Femur (tissue), 1 donor: ENCODE measurements at places on chromosomes 5 and 9.

DNA sequence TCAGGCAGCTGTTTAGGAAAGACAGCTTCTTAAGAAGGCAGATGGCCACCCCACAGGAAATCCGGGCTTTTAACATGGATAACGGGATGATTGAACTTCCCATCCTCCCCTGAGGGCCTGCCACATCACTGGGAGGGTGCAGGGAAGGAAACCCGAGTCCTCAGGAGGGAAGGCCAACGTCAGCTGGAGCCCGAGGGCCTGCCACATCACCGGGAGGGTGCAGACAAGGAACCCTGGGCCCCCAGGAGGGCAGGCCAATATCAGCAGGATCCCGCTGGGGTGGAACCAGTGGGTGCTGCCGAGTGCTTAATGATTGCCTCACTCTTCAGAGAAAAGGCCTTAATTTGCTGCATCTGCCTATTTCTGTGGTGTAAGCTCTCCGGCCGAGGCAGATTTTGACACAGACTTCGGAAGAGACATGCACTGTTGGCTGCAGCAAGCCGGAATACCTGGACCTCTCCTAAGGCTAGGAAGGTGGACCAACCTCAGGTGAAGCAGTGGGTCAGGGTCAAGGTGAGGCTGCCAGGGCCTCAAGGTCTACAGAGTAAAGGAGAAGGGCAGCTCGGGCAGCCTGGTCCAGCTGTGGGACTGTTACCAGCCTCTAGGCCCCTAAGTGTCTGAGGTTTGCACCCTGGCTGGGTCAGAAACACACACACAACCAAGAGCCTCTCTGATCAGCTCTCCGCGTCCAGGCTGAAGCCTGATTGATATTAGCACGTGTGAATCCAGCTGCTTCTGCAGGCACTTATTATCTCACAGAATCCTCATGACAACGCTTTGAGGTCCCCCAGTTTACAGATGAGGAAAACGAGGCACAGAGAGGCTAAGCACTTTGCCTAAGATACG is 14.8 kb upstream of the COL5A1 start:
- peak; percentile 41 for DNase-seq

GRCh38 chr5:126613941-126614592 is 13.3 kb downstream of the PHAX start:
- DNase-seq = no peak

DNA sequence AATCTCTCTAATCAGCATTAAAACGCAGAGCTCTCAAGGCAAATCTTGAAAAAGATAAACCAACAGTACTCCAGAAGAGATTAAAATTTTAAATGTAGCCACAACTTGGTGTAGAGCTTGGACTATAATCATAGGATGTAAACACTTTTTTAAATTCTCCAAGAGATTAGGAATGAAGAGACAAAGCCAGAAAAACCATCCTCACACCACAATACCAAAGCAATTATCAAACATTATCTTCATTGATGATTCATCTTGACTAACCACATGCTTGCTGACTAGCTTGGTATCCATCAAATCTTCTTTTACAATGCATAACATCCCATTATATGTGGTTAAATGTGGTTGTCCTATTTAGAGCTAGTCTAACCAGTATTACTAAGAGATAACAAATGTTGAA is 815.1 kb downstream of the TLE1 start:
- DNase-seq = no peak

DNA sequence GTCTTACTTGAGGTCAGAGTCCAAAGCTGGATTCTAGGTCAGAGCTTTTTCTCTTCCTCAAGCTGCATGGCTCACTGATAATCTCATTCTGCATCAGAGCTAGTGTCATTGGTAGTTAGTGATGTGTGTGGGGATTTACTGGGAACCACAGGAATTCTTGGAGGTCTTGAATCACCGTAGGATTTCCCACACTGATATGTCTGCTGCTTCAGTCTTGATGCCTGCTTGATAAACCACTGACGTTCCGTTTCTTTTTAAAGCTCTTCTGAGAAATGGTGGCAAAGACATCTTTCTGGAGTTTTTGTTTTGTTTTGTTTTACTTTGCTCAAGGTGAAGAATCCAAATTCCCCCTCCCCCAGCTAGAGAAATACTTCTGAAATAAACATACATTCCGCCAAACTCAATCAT is 1.2 kb upstream of the GARIN3 start:
- DNase-seq = no peak

- no peak for DNase-seq
Measured at GRCh38 chr9:132381966-132382541, 24.6 kb downstream of the TTF1 start.

GRCh38 chr5:139575751-139576150 is 14.6 kb downstream of the UBE2D2 start:
- DNase-seq = no peak

DNA sequence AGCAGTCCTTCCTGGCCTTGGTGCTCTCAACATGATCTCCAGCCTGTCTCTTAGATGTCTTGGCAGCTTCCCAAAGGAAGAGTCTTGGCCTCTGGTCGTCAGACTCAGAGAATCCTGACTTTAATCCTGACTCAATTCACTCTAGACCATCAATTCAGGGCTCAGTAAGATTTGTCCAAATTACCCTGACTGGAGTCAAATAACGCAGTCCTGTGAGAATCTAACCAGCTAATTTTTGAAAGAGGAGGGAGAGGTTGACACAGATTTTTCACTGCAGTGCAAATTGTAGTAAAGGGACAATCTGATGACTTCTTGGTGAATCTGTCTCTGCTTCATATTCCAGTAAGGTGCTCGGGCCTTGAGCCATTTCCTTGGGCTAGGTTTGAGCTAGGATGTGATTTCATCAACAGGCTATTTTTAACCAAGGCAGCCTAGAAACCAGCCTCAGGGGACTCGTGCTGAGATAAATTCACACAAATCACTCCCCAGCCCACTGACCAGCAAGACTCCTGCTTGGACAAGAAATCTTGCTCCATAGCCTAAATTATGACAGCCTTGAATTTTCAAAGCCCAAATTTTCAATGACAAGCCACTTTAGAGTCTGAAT is 257.4 kb downstream of the ENC1 start:
- DNase-seq = peak; percentile 74

DNA sequence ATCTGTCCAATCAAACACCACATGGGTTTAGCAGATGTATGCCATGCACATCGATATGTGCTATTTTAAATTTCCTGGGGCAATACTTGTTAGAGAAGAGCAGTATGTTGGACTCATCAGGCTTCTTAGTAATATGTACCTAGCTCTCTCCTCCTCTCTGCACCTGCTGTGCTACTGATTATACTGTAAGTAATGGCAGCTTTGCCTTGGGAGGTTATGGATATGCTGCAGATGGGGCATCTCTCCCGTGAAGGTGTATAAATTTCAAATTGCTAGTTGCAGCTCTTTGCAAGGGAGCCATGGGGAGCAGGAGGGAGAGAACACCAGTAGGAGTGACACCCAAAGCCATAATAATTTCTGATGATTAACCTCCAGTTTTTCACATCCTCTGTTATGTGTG is 101.5 kb downstream of the SPATA31D1 start:
- DNase-seq = no peak

DNA sequence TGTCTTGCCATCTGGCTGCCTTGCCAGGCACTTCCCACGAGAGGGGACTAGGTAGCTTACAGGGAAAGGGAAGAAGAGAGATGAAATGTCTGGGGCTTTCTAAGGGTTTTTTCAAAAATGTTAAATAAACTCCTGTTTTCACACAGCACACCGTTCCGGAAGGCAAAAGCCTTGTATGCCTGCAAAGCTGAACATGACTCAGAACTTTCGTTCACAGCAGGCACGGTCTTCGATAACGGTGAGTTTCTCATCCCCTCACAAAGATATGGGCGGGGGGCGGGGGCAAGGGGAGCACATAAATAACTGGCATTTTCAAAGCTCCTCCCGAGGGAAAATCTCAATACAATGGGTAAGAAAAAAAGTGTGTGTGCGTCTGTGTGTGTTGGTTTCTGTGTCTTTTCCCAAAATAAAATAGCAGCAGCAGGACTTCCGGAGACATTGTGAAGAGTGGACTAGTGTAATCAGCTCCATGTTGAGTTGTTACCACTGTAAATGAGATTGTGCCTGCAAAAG is 189.6 kb downstream of the NR3C1 start:
- no peak for DNase-seq

DNA sequence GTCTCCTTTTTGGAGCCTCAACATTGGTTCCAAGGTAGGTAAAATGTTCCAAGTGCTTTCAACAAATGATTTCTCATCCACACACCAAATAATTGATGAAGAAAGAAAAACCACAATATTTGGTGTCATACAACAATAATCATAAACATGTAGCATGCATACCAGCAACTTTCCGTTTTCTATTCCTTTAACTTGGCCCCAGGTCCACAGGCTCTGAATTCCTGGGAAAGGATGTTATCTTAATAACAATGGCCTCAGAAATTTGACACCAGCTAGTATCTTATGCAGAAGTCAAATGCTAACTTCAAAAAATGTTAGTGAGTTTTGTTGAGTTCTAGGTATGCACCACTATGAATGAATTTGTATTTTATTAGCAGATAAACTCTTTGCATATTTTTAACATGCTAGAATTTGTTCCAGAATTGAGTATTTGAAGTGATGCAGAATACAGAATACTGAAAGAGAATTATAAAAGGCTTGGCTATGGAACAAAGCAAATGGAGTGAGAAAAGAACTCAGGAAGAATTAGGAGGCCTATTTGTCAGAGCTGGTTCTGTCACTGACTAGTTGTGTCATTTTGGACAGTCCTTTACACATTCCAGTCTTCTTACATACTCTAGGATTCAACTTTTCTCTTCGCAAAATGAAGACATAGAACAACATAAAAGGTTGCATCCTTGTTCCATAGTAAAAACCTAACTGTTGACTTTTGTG is 435.3 kb upstream of the TNC start:
- DNase-seq = no peak

GRCh38 chr5:137291031-137291430 is 208.1 kb downstream of the SPOCK1 start:
- DNase-seq = no peak

- DNase-seq = no peak
Measured at GRCh38 chr5:108818613-108819272, 71.0 kb downstream of the FER start.

GRCh38 chr5:179294891-179295777 is 50.1 kb downstream of the ADAMTS2 start:
- DNase-seq = peak; percentile 65

DNA sequence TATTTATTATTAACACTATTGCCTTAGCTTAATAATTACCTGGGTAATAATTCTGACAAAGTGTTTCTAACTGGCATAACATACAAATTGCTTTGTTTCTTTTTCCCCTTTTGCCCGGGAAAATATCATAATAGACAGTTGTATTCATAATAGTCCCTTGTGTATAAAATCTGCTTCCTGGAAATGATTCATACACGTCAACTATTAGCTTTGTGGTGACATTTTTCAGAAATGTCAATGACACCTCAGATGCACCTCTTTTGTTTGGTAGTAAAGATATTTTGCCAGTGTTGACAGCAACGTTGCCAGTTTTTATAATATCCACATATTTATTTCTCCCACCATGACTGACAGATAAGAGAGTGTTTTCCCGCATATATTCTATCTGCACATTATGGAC is 73.0 kb downstream of the RASEF start:
- DNase-seq = no peak

GRCh38 chr9:104269996-104270963 is 176.2 kb downstream of the SMC2 start:
- no peak for DNase-seq

DNA sequence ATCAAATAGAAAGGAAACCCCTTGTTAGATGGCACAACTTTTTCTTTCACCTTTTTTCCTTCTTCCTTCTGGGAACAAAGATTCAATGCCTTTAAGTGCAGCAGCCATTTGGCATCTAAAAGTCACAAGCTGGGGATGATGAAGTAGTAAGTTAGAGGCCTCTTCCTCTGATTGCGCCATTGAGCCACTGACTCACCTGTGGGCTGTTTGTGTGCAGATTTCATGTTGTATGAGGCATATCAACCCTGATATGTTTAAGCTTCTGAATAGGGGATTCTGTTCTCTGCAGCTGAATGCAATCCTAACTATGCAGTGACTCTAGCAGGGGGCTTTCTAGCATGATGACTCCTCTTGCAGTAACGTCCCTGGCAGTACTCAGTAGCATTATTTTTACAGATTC is 599.9 kb downstream of the CSNK1G3 start:
- no peak for DNase-seq

DNA sequence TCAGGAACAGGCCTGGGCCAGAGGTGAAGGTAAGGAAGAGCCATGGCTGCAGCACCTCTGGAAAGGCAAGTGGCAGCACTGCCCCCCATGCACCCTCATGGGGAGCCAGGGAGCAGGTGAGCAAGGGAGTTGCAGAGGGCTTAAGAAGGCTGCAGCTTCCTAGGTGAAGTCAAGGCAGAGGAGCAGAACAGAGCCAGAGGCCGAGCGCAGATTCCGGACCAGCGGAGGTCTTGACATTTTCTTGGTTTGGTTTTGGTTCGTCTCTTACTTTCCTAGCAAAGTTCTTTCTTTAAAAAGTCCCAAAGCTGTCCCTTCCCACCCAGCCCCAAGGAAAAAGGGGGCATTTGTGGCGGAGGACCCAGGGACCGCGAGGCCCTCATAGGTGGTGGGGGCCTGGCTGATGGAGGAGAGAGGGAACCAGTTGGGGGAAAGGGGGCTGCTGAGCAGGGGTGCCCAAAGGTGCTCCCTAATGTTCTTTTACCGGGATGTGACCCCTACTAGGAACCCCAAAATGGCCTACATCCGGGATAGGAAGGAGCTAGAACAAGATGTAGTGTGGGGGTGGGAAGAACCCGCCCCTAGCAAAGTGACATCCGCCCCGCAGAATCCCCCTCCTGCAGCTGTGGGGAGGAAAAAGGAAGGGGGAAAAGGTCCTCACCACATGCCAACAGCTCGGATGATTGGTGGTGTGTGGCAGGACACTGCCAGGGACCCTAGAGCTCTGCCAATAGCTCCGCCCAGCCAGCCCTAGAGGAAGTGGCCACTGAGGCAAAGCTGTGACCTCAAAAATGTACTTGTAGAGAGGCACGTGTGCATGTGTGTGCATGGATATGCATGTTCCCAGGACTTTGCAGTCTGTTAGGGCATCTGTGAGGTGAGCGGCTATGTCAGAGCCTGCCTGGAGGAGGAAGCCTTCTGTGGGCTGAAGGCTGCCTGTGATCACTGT is 914 bp upstream of the CD72 start:
- peak; percentile 60 for DNase-seq

DNA sequence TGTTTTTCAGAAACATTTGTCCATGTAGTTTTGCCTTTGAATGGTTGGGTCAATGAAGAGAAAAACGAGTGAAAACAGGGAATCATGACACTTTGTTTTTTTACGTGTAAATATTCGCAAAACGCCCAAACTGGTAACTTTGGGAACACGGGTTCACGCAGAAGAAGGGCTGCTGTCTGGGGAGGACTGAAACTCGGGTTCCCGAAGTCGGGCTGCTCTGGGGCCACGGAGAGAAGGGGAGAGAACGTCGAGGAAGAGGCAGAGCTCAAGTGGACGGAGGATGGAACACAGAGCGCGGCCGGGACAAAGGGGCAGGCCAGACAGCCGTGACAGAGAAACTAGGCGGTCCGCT is 478 bp upstream of the SETD9 start:
- DNase-seq = no peak

DNA sequence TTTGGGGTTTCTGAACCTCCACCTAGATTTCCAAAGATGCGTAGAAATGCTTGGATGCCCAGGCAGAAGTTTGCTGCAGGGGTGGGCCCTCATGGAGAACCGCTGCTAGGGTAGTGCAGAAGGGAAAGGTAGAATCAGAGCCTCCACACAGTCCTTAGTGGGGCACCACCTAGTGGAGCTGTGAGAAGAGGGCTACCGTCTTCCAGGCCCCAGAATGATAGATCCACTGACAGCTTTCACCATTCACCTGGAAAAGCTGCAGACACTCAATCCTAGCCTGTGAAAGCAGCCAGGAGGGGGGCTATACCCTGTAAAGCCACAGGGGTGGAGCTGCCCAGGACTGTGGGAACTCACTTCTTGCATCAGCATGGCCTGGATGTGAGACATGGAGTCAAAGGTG is 13.3 kb upstream of the HSDL2 start:
- no peak for DNase-seq
